ENCODE measurements at places on chromosomes 1 and 21.

- H3K27me3 ChIP-seq = no peaks in the 10 kb centered on the region
- H3K27ac ChIP-seq = no peak overlapping the region
- no peak overlapping the region for H3K4me3 ChIP-seq
- no peaks in the 10 kb centered on the region for H3K36me3 ChIP-seq
Observed at GRCh38 chr1:20323613-20323920, 32.9 kb downstream of the VWA5B1 start.

- no peaks in the 10 kb centered on the region for H3K4me1 ChIP-seq
- no peak within 1 kb of the TSS for H3K27ac ChIP-seq
- no peaks in the 10 kb centered on the region for H3K27me3 ChIP-seq
- H3K36me3 ChIP-seq = no peaks in the 10 kb centered on the region
Observed at GRCh38 chr1:151839457-151840403, at the start of gene C2CD4D. C2CD4D (minus strand) TSS chr1:151839820; CDS start chr1:151838989, 831 bp downstream.

DNA sequence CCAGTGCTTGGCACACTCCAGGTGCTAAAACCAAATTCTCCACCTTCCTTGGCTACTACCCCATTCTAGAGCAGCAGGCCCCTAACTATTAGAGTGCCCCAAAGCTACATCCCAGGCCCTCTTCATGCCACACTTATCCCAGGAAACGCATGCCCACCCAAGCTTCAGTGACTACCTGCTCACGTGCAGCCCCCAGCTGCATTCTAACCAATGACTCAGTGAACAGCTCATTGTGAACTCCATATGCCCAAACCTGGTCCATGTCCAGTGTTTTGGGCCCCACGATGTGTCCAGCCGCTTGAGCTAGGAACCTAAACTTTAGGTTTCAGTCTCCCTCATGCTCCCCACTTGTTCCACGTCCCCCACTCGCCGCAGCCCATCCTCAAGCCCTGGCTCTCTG lies 41.5 kb downstream of the NKAIN1 start:
- no peak overlapping the region for H3K27ac ChIP-seq
- no peak overlapping the region for H3K4me3 ChIP-seq
- DNase-seq = no peak
- no peaks in the 10 kb centered on the region for H3K36me3 ChIP-seq

- no peaks in the 10 kb centered on the region for H3K27me3 ChIP-seq
- DNase-seq = no peak
- H3K27ac ChIP-seq = no peak overlapping the region
- H3K4me3 ChIP-seq = no peak overlapping the region
Observed at GRCh38 chr1:7085521-7085920, 300.3 kb downstream of the CAMTA1 start.

DNA sequence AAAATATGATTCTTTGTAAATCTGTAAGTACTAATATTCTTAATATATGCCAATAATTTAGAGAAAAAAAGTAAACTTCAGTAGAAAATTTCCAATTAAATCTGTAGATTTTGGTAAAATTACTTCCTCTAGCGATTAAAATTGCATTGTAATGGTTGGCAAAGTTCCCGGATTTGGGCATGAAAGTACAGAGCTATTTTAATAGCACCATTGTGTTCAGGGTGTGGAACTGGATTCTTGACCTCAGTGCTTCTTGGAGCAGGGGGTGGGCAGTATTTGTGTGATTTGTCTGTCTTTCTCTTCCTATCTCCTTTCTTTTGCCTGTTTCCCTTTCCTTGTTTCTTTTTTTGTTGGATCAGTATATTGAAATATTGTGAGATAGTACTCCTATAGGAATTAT lies 72.1 kb downstream of the DNM3 start:
- H3K27me3 ChIP-seq = no peaks in the 10 kb centered on the region
- H3K27ac ChIP-seq = no peak overlapping the region
- no peaks in the 10 kb centered on the region for H3K36me3 ChIP-seq
- H3K4me3 ChIP-seq = no peak overlapping the region

GRCh38 chr1:46204406-46204742 lies 1.2 kb downstream of the LURAP1 start:
- H3K4me1 ChIP-seq = no peaks in the 10 kb centered on the region
- H3K27me3 ChIP-seq = no peaks in the 10 kb centered on the region
- no peak for DNase-seq
- peak overlapping the region; percentile 93 for H3K4me3 ChIP-seq
- H3K36me3 ChIP-seq = no peaks in the 10 kb centered on the region

DNA sequence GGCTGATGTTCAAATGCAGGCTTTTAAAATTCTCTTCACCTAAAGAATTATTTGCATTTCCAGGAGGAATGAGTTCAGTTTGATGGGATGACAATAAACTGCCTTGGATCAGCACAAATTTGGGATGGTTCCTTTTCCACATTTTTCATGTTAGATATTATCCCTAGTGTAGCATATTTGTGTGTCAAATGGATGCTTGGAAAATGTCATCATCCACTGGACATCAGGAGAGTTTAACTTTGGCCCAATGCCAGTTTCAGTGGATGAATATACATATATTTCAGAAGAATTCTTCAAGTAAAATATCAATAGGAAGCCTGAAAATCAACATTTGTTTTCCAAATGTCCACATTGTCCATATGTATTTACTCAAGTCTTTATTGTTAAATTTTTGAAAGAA lies 116.5 kb upstream of the COL24A1 start:
- no peaks in the 10 kb centered on the region for H3K36me3 ChIP-seq
- DNase-seq = no peak
- no peaks in the 10 kb centered on the region for H3K4me1 ChIP-seq
- H3K27me3 ChIP-seq = no peaks in the 10 kb centered on the region
- no peak overlapping the region for H3K27ac ChIP-seq

- H3K4me3 ChIP-seq = no peak overlapping the region
- no peak for DNase-seq
- no peaks in the 10 kb centered on the region for H3K36me3 ChIP-seq
- H3K27me3 ChIP-seq = no peaks in the 10 kb centered on the region
- H3K4me1 ChIP-seq = no peaks in the 10 kb centered on the region
Observed at GRCh38 chr1:169201084-169201619, 94.7 kb downstream of the ATP1B1 start.

GRCh38 chr21:34707876-34708325 lies 39.1 kb downstream of the CLIC6 start:
- no peak overlapping the region for H3K4me3 ChIP-seq
- no peaks in the 10 kb centered on the region for H3K27me3 ChIP-seq
- H3K4me1 ChIP-seq = peaks cover 2% of the 10 kb centered on the region
- H3K27ac ChIP-seq = no peak overlapping the region
- no peak for DNase-seq

DNA sequence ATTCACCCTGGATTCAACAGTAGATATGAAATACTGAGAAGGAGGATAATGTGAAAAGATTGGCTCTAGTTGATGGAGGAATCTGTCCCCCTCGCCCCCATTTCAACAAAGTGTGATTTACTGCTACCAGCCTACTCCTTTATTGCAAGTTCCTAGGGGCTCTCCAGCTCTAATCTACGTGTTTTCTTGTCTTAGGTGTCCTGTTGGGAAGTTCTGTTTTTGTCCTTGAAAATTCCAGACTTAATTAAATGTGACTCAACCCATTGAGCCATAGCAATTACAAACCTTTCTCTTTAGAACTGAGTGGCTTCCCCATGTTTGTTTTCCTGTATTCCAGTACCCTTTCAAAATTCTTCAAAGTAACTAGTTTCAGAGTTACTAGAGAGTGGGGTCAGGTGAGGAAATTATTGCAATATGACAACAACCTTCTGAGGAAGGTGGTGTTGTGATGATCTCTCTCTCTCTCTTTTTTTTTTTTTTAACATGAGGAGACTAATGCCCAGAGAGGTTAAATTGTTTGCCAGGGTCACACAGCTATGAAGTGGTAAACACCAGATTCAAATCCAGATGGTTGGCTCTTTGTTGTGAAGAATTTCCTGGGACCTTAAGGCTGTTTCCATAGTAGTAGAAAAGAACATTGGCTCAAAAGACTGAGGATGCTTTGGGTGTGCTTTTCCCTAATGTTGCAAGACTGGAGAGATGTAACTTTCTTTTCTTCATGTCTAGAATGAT lies 3.5 kb downstream of the RGL1 start:
- peaks cover 27% of the 10 kb centered on the region for H3K4me1 ChIP-seq
- no peaks in the 10 kb centered on the region for H3K36me3 ChIP-seq
- H3K27ac ChIP-seq = no peak overlapping the region
- no peak overlapping the region for H3K4me3 ChIP-seq
- no peaks in the 10 kb centered on the region for H3K27me3 ChIP-seq

DNA sequence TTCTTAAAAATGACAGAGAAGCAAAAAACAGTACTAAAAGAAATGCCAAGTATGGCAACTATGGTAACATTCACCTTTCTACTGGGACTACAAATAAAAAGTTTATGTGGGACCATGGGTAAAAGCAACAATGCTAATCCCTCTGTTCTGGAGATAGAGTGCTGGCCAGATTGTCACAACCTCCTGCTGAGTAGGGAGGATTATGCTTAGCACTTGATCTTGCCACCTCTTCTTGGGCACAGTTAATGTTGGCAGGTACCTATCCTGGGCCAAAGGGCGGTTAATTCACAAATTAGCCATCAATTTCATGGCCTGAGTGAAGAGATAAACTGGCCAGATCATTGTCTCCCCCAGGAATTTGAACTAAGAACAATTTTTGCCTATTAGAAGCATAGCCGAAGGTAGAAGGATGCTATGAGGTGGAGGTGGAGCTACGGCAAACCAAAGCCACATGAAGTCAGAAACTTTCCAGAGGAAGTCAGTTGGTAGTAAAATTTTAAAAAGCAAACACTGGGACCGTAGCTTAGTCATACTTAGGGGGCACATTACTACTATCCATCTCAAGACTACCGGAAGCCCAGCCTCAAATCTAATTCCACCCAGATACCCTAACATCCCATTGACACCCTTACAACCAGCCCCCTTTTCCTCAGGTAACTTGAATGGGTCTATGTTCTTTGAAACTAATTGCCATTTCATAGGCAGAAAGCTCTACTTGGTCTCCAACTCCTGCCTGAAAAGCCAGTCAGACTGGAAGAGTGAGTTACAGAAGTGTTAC lies 2.7 kb downstream of the SCYL3 start:
- H3K27ac ChIP-seq = no peak overlapping the region
- H3K27me3 ChIP-seq = no peaks in the 10 kb centered on the region
- peaks cover 3% of the 10 kb centered on the region for H3K4me1 ChIP-seq
- no peaks in the 10 kb centered on the region for H3K36me3 ChIP-seq

- peak; percentile 66 for DNase-seq
- H3K4me1 ChIP-seq = peaks cover 14% of the 10 kb centered on the region
- no peaks in the 10 kb centered on the region for H3K36me3 ChIP-seq
- H3K4me3 ChIP-seq = no peak overlapping the region
Observed at GRCh38 chr1:9438431-9439073, 100.7 kb upstream of the SLC25A33 start.

GRCh38 chr1:17795081-17795809 lies 40.1 kb downstream of the ACTL8 start:
- H3K27me3 ChIP-seq = no peaks in the 10 kb centered on the region
- H3K27ac ChIP-seq = no peak overlapping the region
- DNase-seq = no peak

GRCh38 chr1:31101147-31101502 lies 35.6 kb upstream of the PUM1 start:
- no peaks in the 10 kb centered on the region for H3K27me3 ChIP-seq
- H3K27ac ChIP-seq = no peak overlapping the region
- H3K36me3 ChIP-seq = no peaks in the 10 kb centered on the region
- no peak for DNase-seq

- H3K36me3 ChIP-seq = no peaks in the 10 kb centered on the region
- H3K27me3 ChIP-seq = no peaks in the 10 kb centered on the region
- no peak overlapping the region for H3K27ac ChIP-seq
- no peak overlapping the region for H3K4me3 ChIP-seq
- peak; percentile 70 for DNase-seq
Observed at GRCh38 chr1:160951443-160952128, 3.0 kb downstream of the ITLN2 start.

GRCh38 chr1:239999170-239999569 lies 92.5 kb upstream of the FMN2 start:
- H3K4me3 ChIP-seq = no peak overlapping the region
- DNase-seq = no peak
- H3K27me3 ChIP-seq = no peaks in the 10 kb centered on the region
- peaks cover 4% of the 10 kb centered on the region for H3K4me1 ChIP-seq
- H3K36me3 ChIP-seq = no peaks in the 10 kb centered on the region

DNA sequence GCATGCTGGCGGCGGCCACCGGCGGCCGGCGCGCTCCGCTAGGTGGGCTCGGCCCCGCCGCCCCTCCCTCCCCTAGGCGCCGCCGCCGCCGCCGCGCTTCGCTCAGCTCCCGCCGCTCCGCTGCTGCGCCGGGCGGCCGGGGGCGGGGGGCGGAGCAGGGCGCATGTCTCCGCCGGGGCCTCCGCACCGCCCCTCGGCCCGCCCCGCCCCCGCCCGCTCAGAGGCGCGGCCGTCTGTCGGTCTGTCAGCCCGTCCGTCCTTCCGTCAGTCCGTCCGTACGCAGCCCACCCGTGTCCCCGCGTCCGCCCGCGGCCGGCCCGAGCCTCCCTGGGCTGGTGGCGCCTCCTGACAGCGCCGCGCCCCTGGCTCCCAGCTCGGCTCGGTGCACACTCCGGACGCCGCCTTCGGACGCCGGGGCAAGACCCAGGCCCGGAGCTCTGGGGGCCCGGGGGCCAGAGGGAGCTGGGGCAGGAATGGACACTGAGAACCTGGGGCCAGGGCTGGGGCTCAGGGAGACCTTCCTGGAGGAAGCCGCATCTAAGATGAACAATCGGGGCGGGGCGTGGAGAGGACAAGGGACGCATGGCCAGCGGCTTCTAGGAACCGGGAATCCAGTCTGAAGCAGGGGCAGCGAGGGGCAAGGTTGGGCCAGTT lies at the start of gene GPR153:
Gene GPR153 (minus strand): TSS at position 138 of the 654 bp plus-strand sequence. CDS start 6,193 bp downstream, outside the sequence.
- peaks cover 23% of the 10 kb centered on the region for H3K4me1 ChIP-seq
- H3K4me3 ChIP-seq = peak within 1 kb of the TSS; percentile 54
- DNase-seq = no peak

GRCh38 chr1:46277658-46278373 lies 25.6 kb downstream of the LRRC41 start:
- H3K27ac ChIP-seq = no peak overlapping the region
- no peaks in the 10 kb centered on the region for H3K4me1 ChIP-seq
- H3K36me3 ChIP-seq = no peaks in the 10 kb centered on the region
- DNase-seq = no peak
- no peaks in the 10 kb centered on the region for H3K27me3 ChIP-seq
- H3K4me3 ChIP-seq = no peak overlapping the region
